Thymus (tissue), 14 donors: ENCODE measurements at places on chromosomes 2 and 18.
A peak's percentile ranks its signal among the peaks of the same experiment; 100 is the strongest.

- H3K4me3 ChIP-seq = no peak overlapping the region
- no peak overlapping the region for H3K27ac ChIP-seq
- H3K27me3 ChIP-seq = no peaks in the 10 kb centered on the region
- H3K4me1 ChIP-seq = peaks cover 13% of the 10 kb centered on the region
- H3K36me3 ChIP-seq = no peaks in the 10 kb centered on the region
Measured at GRCh38 chr2:24886691-24887304, 33.2 kb downstream of the ADCY3 start.

DNA sequence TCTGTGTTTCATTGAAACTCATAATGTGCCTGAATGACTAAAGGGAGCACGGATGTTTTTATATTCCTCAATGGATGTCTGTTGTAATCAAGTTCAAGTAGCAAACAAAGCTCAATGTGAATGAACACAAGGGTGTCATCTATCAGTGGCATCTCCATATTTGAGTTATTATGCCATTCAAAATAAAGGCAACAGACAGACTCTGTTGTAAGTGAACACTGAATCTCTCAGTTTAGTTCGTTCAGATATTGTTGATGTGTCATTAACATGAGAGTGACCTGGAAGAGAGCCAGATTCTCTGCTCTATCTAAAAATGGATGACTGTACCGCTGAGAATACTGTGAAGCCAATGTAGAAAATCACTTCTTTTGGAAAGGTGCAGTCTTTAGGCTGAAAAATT lies 118.7 kb downstream of the NUP35 start:
- H3K4me3 ChIP-seq = no peak overlapping the region
- H3K4me1 ChIP-seq = no peaks in the 10 kb centered on the region
- no peak for DNase-seq
- no peaks in the 10 kb centered on the region for H3K27me3 ChIP-seq
- no peak overlapping the region for H3K27ac ChIP-seq

DNA sequence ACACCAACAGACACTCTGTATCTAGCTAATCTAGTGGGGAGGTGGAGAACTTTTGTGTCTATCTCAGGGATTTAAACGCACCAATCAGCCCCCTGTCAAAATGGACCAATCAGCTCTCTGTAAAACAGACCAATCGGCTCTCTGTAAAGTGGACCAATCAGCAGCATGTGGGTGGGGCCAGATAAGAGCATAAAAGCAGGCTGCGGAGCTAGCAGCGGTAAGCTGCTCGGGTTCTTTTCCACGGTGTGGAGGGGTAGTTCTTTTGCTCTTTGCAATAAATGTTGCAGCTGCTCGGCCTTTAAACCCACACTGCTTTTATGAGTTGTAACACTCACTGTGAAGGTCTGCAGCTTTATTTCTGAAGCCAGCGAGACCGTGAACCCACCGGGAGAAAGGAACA lies 51.3 kb upstream of the FOXI3 start:
- H3K36me3 ChIP-seq = no peaks in the 10 kb centered on the region
- H3K4me3 ChIP-seq = no peak overlapping the region
- no peaks in the 10 kb centered on the region for H3K27me3 ChIP-seq
- DNase-seq = no peak

DNA sequence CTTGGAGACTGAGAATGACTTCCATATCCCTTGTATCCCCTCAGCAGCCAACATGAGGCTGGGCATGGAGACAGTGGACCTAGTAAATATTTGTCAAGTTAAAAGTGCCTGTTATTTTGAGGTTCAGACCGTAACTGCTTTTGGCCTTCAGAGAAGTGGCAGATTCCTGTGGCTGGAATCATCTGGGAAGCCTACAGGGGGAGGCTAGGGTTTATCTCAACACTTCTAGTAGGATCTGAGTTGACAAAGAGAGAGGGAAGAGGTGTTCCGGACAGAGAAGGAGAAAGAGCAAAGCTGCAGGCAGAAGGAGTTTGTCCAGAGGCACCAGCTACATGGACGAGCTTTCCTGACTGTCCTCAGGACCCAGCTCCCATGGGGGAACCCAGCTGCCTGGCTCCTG lies 27.0 kb downstream of the SLC14A2 start:
- no peak overlapping the region for H3K4me3 ChIP-seq
- no peaks in the 10 kb centered on the region for H3K36me3 ChIP-seq
- no peak overlapping the region for H3K27ac ChIP-seq
- H3K27me3 ChIP-seq = no peaks in the 10 kb centered on the region
- H3K4me1 ChIP-seq = no peaks in the 10 kb centered on the region

DNA sequence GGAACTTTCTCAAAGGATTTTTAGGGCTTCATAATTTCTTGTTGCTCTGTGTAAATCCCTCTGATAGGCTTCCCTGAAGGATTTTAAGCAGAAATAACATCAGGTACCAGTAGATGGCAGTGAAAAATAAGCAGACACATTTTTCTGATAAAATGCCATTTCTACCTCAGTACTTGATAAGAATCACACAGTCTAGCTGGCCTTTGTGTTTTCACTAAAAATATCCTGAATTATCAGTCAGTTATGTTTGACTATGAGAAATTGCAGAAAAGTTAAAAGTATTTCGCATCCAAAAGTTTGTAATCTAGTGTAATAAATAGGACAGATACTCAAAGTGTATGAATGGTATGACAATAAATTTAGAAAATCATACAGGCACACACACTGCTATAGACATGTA lies 68.7 kb downstream of the DNAJC10 start:
- H3K4me3 ChIP-seq = no peak overlapping the region
- no peaks in the 10 kb centered on the region for H3K27me3 ChIP-seq

DNA sequence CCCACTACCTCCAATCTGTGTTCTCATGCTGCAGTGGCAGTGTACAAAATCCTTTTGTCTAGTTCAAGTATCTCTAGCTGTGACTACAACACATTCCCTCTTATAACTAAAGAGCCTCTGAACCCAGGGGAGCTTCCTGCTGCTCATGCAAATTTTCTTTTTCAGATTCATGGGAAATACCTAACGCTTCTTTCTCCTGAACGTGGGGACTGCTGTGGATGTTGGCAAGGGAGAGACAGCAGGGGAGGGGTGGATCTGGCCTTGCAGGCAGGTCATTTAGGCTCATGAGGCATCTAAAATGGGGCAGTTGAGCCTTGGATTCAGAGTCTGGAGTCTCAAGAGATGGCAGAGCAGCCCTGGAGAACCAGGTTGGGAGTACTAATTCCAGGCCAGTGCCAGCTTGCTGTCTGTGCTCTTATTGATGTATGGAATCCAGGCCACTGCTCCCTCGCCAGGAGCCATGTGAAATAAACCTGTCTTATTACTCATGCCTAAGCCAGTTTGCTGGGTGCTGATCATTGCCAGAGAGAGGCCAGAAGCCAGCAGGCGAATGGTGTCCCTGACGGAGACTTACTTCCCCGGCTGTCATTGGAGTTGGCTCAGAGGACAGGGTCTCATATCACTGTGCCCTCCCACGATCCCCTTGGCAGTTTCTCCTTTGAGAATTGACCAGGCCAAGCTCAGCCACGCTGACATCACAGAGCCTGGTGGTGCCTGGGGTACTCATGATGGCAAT lies 29.2 kb upstream of the TNP1 start:
- H3K27ac ChIP-seq = no peak overlapping the region
- DNase-seq = no peak
- no peaks in the 10 kb centered on the region for H3K36me3 ChIP-seq
- H3K4me1 ChIP-seq = no peaks in the 10 kb centered on the region
- no peak overlapping the region for H3K4me3 ChIP-seq
- H3K27me3 ChIP-seq = no peaks in the 10 kb centered on the region

DNA sequence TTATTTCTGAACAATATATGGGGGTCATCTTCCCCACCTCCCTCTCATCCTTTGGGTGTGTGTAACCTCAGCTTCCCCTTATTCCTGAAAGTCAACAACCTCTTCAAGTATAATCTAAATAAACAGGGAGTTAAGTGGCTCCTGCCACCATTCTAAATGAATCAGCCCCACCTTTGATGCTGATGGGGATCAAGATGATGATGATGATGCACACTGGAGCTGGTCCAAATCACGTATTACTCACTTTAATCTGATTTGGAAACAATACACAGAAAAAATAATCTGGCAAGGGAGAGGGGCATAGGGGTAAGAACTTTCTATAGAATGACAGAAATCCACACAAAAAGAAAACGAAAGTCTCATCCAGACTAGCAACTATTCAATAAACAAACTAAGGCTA lies 7.1 kb downstream of the ACVR1 start:
- H3K4me3 ChIP-seq = no peak overlapping the region
- H3K27me3 ChIP-seq = no peaks in the 10 kb centered on the region
- DNase-seq = no peak
- H3K36me3 ChIP-seq = no peaks in the 10 kb centered on the region

- no peaks in the 10 kb centered on the region for H3K36me3 ChIP-seq
- H3K4me1 ChIP-seq = no peaks in the 10 kb centered on the region
Measured at GRCh38 chr2:186183406-186183805, 302.7 kb upstream of the ZC3H15 start.

DNA sequence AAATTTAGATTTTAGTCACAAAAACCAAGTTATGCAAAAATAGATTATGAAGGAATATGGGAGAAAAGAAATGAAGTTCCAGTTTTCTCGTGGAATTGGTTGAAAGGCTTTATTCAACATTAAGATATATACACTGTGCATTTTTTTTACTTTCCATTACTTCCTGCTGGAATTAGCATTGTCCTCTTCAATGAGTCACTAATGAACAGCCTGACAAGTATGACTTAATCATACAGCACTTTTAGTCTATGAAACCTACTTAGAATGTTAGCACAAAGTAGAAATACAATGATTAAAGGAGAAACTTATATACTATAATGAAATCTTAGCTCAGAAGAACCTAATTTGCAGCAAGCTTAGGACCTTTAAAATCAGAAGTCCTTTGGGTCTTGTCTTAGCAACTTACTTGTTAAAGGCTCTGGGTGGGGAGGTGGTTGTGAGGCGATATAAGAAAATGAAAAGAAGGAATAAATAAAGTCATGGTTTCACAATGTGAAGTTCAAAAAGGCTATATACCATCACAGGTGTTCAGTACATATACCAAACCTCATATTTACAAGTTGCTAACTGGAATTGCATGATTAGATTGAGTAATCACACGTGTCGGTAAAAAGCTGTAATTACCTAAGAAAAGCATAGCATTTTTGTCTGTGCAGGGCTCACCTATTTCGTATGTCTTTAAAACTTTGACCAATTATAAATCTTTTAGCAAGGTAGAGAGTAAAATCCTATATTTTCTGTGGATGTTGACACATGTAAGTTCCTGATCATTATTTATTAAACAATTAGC lies 236.8 kb downstream of the CAMKMT start:
- H3K27ac ChIP-seq = no peak overlapping the region
- DNase-seq = no peak
- no peak overlapping the region for H3K4me3 ChIP-seq
- no peaks in the 10 kb centered on the region for H3K27me3 ChIP-seq
- H3K4me1 ChIP-seq = no peaks in the 10 kb centered on the region

GRCh38 chr2:54503192-54503591 lies 47.1 kb downstream of the SPTBN1 start:
- no peaks in the 10 kb centered on the region for H3K27me3 ChIP-seq
- no peaks in the 10 kb centered on the region for H3K4me1 ChIP-seq
- H3K36me3 ChIP-seq = no peaks in the 10 kb centered on the region
- no peak overlapping the region for H3K4me3 ChIP-seq
- DNase-seq = peak; percentile 23

- DNase-seq = no peak
- H3K27me3 ChIP-seq = no peaks in the 10 kb centered on the region
- no peak overlapping the region for H3K4me3 ChIP-seq
- H3K4me1 ChIP-seq = no peaks in the 10 kb centered on the region
- H3K27ac ChIP-seq = no peak overlapping the region
- H3K36me3 ChIP-seq = no peaks in the 10 kb centered on the region
Measured at GRCh38 chr2:217142649-217143266, 282.9 kb upstream of the TNP1 start.

DNA sequence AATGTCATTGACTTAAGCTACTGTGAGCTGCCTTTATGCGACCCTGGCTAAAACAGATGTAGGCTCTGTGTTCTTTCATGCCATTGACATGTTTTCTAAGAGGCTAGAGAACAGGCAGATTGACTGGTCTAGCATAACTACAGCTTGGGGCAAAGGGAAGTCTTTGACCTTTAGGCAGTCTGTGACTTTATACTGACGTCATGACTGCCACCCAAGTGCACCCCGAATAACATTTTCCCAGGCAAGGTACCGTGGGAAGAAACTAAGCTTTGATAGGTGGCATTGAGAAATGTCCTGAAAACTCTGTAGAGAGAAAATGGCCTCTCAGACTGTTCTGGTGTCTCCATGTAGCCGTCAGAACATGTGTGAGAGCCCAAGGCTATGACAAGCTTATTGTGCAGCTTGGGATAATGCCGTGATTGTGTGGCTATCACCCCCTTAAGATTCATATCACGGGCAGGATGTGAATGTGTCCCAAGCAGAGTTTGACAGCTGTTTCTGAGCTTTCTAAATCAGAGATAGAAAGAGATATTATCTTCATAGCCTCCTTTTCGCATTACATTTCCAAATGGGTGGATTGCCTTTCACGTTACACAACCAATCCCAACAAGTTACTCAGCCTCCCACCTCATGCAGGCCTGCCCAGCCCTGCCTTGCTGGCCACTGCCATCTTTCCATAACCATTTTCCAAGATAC lies 672.2 kb upstream of the ACVR2A start:
- H3K4me1 ChIP-seq = no peaks in the 10 kb centered on the region
- no peak overlapping the region for H3K4me3 ChIP-seq
- no peak for DNase-seq
- H3K27me3 ChIP-seq = no peaks in the 10 kb centered on the region

- H3K27me3 ChIP-seq = no peaks in the 10 kb centered on the region
- no peak overlapping the region for H3K4me3 ChIP-seq
- no peaks in the 10 kb centered on the region for H3K4me1 ChIP-seq
- H3K36me3 ChIP-seq = peaks cover 11% of the 10 kb centered on the region
Measured at GRCh38 chr2:23721454-23721826, 205.5 kb downstream of the ATAD2B start.

DNA sequence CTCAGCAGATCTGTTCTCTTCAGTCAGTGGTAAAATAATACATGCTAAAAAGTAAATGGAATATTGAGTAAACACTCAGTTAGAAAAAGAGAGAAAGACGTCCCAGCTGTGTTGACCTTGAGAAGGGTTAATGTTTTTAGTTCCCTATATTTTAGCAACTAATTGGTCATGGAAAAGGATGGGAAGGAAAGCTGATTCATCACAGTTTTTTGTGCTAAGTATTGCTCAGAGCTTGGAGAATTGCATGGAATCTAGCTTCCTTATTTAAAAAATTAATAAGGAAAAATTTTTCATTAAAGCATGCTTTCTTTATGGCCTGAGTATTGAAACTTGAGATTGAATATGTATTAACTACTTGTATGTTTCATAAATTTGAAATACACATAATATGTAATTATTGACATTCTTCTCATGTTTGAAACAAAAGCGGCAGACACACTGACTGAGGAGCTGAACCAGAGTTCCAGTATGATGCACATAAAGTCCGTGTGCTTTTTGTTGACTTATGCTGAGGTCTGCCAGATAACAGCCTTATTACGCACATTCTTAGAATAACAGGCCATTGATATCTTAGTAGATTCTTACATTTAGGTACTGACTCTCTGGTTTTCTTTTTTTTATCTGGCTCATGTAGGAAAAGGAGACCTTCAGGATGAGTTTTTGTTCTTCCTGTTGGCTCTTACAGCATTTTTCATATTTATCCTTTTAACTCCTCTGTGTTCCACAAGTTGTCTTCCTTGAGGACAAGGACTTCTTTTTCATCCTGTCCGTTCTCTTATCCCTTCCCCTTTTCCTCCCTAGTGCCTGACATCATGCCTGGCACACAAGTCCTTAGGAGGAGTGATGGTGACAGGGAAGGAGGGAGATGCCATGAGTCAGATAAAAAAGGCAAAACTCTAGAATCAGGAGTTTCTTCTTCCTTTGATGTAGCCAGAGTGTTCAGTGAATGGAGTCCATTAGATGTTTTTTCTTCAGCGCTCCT lies 194.1 kb downstream of the PTPRM start:
- H3K4me1 ChIP-seq = peaks cover 20% of the 10 kb centered on the region
- H3K36me3 ChIP-seq = no peaks in the 10 kb centered on the region
- no peak for DNase-seq
- no peak overlapping the region for H3K27ac ChIP-seq
